ENCODE measurements at places on chromosomes 1 and 21. TPM values are rescaled to one million over a fixed set of nuclear protein-coding genes. Genes with fewer than 3 reads are reported as not detected.
A peak's percentile ranks its signal among the peaks of the same experiment; 100 is the strongest.

GRCh38 chr1:154968731-154969130, 1.8 kb downstream of the SHC1 start:
- H3K27ac ChIP-seq = peak overlapping the region; percentile 99
- DNase-seq = no peak
- no peaks in the 10 kb centered on the region for H3K27me3 ChIP-seq

DNA sequence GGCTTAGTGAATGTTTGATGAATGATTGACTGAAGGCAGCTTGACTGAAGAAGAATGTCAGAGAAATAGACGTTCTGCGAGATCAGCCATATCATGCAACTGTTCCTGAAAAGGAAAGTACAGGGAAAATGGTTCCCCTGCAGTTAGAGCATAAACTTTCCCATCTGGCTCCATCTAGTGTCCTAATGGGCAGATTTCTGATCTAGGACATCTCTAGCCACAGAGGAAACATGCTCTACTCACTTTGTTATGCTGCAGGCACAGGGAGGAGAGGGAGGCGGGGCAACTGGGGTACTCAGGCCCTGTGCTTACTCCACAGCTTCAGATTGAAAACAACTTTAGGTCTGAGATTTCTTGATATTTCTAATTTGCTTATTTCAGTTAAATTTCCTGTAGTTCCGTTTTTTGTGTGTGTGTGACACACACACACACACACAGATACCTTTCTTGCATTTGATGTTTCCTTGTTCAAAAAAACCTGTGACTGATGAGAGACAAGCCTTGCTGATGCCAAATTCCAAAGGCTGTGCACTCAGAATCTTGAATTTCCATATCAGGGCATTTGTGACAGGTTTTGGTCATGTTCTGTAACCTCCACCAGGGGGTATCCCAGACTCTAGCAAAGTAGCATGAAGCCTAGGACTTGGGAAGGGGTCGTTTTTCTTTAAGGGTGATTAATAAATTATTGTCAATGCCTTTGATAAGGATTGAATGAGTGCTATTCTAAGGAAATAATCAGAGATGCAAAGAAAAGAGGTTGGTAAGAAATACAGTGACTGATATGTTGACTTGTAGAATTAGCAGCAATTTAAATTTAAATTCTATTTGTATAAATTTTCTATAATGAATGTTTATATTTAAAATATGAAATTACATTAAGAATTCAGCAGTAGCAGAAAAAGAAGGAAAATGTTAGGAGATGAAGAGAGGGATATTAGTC, 139.7 kb upstream of the BEND5 start:
- peak overlapping the region; percentile 20 for H3K27ac ChIP-seq
- H3K4me1 ChIP-seq = no peaks in the 10 kb centered on the region
- H3K27me3 ChIP-seq = no peaks in the 10 kb centered on the region
- H3K4me3 ChIP-seq = no peak overlapping the region

DNA sequence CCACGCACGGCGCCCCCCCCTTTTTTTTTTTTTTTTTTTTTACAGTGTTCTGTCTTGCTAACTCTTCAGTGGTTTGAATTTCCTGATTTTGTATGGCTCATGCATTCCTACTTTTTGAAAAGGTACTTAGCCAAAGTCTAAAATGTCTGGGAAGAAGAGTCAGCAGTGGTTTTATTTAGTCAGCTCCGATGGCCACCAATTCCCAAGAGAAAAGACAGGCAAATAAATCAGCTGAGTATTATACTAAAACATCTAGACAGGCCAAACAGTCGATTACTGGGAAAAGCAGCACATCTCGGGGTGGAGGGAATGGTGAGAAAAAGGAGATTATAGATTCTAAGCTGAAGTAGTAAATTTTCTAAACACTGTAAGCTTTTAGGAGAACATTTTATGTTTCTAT, 192.5 kb upstream of the ZRANB2 start:
- no peak overlapping the region for H3K27ac ChIP-seq
- no peaks in the 10 kb centered on the region for H3K4me1 ChIP-seq
- no peaks in the 10 kb centered on the region for H3K36me3 ChIP-seq
- no peaks in the 10 kb centered on the region for H3K27me3 ChIP-seq
- no peak for DNase-seq

- no peaks in the 10 kb centered on the region for H3K36me3 ChIP-seq
- no peaks in the 10 kb centered on the region for H3K27me3 ChIP-seq
- DNase-seq = no peak
- H3K27ac ChIP-seq = no peak overlapping the region
- H3K4me1 ChIP-seq = peaks cover 4% of the 10 kb centered on the region
- H3K4me3 ChIP-seq = no peak overlapping the region
Measured at GRCh38 chr1:67691712-67692111, 6.7 kb downstream of the GADD45A start.

DNA sequence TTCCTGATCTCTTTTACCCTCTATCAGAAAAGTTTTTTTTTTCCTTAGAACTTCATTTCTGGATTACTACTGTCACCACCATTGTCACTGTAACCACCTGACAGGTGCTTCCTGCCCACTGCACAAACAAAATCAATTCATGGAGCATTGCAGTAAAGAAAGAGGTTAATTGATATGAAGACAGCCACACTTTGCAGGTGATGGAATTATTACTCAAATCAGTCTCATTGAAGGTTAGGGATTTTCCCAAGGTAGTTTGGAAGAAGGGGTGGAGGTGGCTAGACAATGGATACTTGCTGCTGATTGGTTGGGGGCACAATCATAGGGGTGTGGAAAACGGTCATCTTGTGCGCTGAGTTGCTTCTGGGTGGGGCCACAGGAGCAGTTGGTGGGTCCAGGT, 230.8 kb upstream of the CACYBP start:
- no peak overlapping the region for H3K27ac ChIP-seq
- H3K27me3 ChIP-seq = no peaks in the 10 kb centered on the region
- H3K4me1 ChIP-seq = no peaks in the 10 kb centered on the region
- no peak overlapping the region for H3K4me3 ChIP-seq

DNA sequence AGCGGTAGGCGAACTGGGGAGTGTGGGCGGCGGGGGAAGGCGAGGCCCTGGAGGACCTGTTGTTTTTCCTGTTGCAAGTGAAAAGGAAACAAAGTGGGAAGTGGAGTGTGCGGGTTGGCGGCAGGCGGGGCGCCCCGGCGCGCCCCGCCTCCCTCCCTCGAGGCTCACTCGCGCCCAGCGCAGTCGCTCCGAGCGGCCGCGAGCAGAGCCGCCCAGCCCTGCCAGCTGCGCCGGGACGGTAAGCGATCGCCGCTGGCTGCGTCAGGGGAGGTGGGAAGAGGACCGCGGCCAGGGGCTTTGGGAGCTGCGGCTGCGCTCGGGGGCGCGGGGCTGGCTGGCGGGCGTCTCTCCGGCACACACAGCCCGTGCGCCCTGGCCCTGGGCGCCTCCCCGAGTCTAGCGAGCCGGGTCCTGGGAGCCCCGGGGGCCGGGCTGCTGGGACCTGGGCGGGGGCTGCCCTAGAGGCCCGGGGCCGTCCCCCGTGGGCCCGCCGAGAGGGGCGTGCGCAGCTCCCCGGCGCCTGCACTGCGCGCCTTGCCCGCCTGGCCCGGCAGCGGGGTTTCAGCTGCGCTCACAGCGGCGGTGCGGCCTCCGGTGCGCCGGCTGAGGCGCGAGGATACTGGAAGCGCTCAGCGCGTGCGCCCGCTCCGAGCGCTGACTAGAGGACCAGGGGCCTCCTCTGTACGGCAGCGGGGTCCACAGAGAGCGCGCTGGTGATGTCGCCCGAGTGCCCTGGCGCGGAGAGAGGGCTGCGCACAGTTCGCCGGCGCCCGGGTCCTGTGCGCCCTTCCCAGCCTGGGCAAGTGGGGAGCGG, at the start of gene PIK3CD:
PIK3CD (plus strand) TSS at position 167 of the 814 bp plus-strand sequence. CDS start 58,725 bp downstream, outside the sequence.
- peak within 1 kb of the TSS; percentile 50 for H3K4me3 ChIP-seq
- H3K4me1 ChIP-seq = no peaks in the 10 kb centered on the region
- H3K36me3 ChIP-seq = no peaks in the 10 kb centered on the region
- peaks cover 17% of the 10 kb centered on the region for H3K27me3 ChIP-seq
- H3K27ac ChIP-seq = peak within 1 kb of the TSS; percentile 48

- no peaks in the 10 kb centered on the region for H3K4me1 ChIP-seq
- no peaks in the 10 kb centered on the region for H3K36me3 ChIP-seq
- no peak overlapping the region for H3K4me3 ChIP-seq
- H3K27ac ChIP-seq = no peak overlapping the region
Measured at GRCh38 chr1:176225911-176226310, 18.8 kb upstream of the COP1 start.

DNA sequence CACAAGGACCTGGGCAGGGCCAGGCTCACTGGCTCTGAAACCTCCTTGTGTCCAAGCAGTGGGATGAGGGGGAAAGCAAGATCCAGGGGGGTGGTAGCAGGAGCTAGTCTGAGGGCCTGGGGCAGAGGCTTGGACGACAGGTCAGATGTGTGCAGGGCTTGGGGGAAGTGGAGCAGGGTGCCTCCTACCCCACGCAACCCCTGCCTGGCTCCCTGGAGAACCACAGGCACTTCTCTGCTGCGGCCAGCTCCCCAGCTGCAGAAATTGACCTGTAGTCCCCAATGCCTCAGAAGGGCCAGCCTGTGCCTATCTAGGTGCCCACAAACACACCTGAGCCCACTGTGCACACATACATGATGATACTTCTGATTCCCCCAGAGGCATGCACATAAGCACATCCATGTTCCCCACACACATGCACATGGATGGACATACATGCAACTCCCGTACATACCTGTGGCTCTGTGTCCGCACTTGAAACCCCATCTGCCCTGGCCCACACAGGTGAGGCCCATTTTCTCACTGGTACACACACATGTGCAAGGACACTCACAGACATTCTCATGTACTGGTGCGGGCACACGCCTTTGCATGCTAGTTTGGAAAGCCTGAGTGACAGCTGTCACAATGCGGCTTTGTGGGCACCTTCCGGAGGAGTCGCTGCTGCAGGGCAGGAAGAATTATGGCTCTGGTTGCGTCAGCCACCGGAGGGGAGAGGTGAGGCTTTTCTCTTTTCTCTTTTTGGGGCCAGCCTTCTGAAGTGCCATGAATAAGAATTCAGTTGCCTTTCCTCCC, 247.2 kb upstream of the CSF3R start:
- peaks cover 3% of the 10 kb centered on the region for H3K27me3 ChIP-seq
- H3K4me3 ChIP-seq = no peak overlapping the region
- no peaks in the 10 kb centered on the region for H3K36me3 ChIP-seq
- H3K4me1 ChIP-seq = no peaks in the 10 kb centered on the region

- H3K27me3 ChIP-seq = no peaks in the 10 kb centered on the region
- H3K27ac ChIP-seq = no peak overlapping the region
- no peak overlapping the region for H3K4me3 ChIP-seq
Measured at GRCh38 chr1:31122741-31123140, 57.2 kb upstream of the PUM1 start.

DNA sequence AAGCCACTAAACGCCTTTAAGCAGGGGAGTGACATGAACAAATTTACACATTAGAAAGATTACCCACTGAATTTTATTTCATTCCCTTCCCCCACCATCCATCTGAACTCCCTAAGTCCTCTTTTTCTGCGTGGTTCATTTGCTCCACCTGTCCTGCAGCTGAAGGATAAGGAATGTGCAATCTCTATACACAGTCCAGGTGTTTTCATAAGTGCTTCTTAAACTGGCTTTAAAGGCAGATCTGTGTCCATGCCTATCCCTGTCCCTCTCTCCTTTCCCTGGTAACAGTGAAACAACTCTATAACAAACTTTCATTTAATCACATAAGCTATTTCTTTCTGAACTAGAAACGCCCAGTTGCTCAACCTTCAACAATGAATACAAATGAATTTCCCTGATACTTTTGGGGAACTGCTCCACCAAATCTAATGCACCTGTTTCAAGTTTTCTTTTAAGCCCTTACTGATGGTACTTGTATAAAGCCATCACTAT, 8.4 kb downstream of the GSTM3 start:
- no peak overlapping the region for H3K4me3 ChIP-seq
- H3K36me3 ChIP-seq = no peaks in the 10 kb centered on the region
- DNase-seq = no peak
- H3K27me3 ChIP-seq = no peaks in the 10 kb centered on the region
- H3K27ac ChIP-seq = no peak overlapping the region
- H3K4me1 ChIP-seq = no peaks in the 10 kb centered on the region

GRCh38 chr1:209601809-209602657, 18.5 kb downstream of the CAMK1G start:
- H3K4me3 ChIP-seq = no peak overlapping the region
- no peak for DNase-seq
- H3K27me3 ChIP-seq = no peaks in the 10 kb centered on the region

DNA sequence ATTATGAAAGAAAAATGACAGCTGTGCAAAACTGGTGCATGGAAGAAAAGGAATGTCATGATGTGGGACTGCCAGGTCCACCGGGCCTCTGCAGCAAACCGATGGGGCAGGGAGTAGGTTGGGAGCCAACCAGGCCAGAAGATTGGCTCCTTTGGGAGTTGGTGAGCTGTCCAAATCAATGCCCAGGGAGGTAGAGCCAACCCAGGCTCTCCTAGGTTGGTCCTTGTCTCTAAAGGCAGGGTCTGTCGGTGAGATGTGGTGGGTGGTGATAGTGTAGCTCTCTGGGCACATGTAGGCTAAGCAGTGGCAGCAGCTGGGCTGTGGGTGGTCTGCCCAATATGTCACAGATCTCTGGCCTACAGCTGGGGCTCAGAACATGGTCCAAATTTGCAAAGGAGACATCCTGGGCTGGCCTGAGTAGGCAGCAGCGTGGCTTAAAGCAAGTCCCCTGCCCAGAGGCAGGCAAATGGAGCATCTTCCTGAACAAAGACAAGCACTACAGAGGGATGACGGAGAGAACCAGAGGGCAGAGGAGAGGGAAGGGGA, 61.2 kb upstream of the PRDX6 start:
- no peaks in the 10 kb centered on the region for H3K4me1 ChIP-seq
- H3K27ac ChIP-seq = no peak overlapping the region
- H3K36me3 ChIP-seq = no peaks in the 10 kb centered on the region
- no peak overlapping the region for H3K4me3 ChIP-seq
- no peak for DNase-seq
- H3K27me3 ChIP-seq = no peaks in the 10 kb centered on the region

DNA sequence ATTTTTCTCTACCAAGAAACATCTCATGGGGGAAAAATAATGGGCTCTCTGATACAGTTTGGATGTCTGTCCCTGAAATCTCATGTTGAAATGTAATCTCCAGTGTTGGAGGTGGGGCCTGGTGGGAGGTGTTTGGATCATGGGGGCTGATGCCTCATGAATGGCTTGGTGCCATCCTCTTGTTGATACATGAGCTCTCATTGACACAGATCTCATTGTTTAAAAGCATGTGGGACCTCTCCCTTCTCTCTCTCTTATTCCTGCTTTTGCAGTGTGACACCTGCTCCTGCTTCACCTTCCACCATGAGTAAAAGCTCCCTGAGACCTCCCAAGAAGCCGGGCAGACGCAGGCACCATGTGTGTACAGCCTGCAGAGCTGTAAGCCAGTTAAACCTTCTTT, 332.5 kb upstream of the NRIP1 start:
- DNase-seq = no peak
- H3K36me3 ChIP-seq = no peaks in the 10 kb centered on the region
- H3K4me1 ChIP-seq = no peaks in the 10 kb centered on the region
- no peaks in the 10 kb centered on the region for H3K27me3 ChIP-seq
- H3K4me3 ChIP-seq = no peak overlapping the region

The OR6N1 gene
- not detected for total RNA-seq

The NES gene
- 14.9 TPM for total RNA-seq

The ADAMTS4 gene
- 24.6 TPM for total RNA-seq

The SH3BGRL3 gene
- total RNA-seq = 50.1 TPM

The MPL gene
- not detected for total RNA-seq

The PIGK gene
- 18.9 TPM for total RNA-seq

The RIMKLA gene
- total RNA-seq = 0.66 TPM

The MYCL gene
- 5.3 TPM for total RNA-seq

The CFAP74 gene
- 0.98 TPM for total RNA-seq

The PER3 gene
- total RNA-seq = 16.0 TPM

The SPRR2E gene
- not detected for total RNA-seq

All from breast epithelium (tissue), 4 donors.